Smooth muscle cell of trachea (primary cell): ENCODE measurements at places on chromosomes 1 and 21. TPM values are rescaled to one million over a fixed set of nuclear protein-coding genes. Genes with fewer than 3 reads are reported as not detected.

The APCS gene
- not detected in 2 replicates for total RNA-seq

The ZSWIM5 gene
- 1.3 and 2.8 TPM in 2 replicates for total RNA-seq

The UHMK1 gene
- 63.0 and 82.0 TPM in 2 replicates for total RNA-seq

The SIPA1L2 gene
- total RNA-seq: 1.3 and 2.2 TPM in 2 replicates

The INTS11 gene
- total RNA-seq: 62.8 and 67.6 TPM in 2 replicates

The KCNE2 gene
- total RNA-seq: not detected in 2 replicates

The TNFSF4 gene
- 0.87 and 1.2 TPM in 2 replicates for total RNA-seq

The MROH9 gene
- total RNA-seq: under 0.01 TPM in 1 of 2 replicates, not detected in the other

The TRAPPC3 gene
- total RNA-seq: 85.0 and 113 TPM in 2 replicates

The KIF14 gene
- 0.83 and 16.0 TPM in 2 replicates for total RNA-seq

The CELA2B gene
- total RNA-seq: not detected in 2 replicates

The TAS1R3 gene
- 0.15 and 0.50 TPM in 2 replicates for total RNA-seq

The OR10Z1 gene
- total RNA-seq: not detected in 2 replicates

The CNTN2 gene
- total RNA-seq: not detected in 2 replicates

The HTR1D gene
- total RNA-seq: not detected in 2 replicates

The CD5L gene
- total RNA-seq: not detected in 2 replicates

The FCRL5 gene
- total RNA-seq: not detected in 2 replicates

The ZFYVE9 gene
- 35.5 and 36.9 TPM in 2 replicates for total RNA-seq

The C1orf53 gene
- total RNA-seq: 2.2 and 3.5 TPM in 2 replicates

The SNRPE gene
- total RNA-seq: 36.9 and 111 TPM in 2 replicates

The CLDN8 gene
- not detected in 2 replicates for total RNA-seq

The TNFRSF9 gene
- total RNA-seq: 0.17 TPM in 1 of 2 replicates, not detected in the other
